NCI-H187 treated with DMSO at 0.1 percent for 48 hours (cell line): ENCODE measurements at places on chromosomes 11 and 22.

DNA sequence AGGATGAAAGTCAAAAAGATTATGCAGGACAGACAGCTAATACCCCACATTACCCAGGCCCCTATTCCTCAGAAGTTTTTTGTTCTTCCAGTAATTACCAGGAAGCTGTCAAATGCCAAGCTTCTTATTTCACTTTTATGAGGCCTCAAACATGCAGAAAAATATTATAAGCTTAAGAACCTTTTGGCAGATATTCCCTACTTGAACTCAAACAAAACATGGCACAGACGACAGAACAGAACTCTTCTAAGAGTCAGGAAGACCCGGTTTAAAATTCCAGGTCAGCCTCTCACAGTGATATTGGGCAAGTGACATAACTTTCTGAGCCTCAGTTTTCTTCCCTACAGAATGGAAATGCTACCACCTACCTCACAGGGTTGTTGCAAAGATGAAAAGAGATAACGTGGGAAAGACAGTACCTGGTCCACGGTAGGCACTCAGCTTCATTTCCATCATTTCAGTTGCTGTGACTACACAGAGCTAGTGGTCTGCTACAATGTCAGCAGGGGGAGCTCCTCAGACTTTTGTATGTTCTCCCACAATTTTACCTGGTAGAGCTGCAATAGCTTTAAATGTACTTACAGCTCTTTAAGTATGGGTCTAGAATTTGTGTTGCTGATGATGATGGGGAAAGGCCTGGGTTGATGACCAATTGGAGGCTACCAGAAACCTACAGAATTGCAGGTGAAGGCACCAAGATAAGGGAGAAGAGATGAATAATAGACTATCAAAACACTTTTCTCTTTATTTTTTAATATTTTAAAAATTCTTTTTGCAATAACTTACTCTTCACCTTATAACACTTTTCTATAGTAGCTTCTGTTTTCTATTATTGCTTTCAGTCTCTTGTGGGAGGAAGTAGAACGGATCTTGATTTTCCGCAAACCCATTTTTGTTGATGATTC is 98.3 kb upstream of the CHRM4 start:
- DNase-seq = no peak

DNA sequence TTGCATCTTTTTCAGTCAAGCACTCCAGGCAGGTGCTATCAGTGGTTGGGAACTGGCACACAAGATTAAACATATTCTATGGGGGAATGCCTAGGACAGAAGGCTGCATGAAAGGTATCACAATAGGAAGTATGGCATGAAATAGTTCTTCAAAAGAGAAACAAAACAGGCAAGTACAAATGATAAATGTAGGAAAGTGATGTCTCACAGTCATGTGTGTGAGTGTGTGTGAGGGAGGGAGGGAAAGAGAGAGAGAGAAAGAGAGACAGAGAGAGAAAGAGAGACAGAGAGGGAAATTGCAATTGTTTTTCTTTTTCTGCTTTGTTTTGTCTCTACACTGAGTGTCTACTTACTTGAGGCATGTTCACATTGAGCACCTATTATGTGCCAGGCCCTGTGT is 456.3 kb downstream of the MIAT start:
- no peak for DNase-seq

DNA sequence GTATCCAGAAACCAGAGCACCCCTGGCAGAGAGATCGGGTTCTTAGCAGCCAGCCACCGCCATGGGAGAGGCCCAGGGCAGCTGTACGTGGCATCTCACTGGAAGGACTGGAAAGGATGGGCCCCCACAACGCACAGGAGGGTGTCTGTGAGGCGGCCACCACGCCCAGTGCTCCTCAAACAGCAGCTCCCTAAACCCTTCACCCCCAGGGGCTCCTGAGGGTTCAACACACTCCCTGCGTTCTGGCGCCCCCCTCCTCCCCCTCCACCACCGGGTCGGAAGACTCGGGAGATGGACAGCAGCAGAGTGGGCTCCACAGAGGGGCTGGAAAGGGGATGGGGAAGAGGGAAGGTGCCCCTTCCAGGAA is 1.1 kb downstream of the MAPK12 start:
- DNase-seq = no peak

DNA sequence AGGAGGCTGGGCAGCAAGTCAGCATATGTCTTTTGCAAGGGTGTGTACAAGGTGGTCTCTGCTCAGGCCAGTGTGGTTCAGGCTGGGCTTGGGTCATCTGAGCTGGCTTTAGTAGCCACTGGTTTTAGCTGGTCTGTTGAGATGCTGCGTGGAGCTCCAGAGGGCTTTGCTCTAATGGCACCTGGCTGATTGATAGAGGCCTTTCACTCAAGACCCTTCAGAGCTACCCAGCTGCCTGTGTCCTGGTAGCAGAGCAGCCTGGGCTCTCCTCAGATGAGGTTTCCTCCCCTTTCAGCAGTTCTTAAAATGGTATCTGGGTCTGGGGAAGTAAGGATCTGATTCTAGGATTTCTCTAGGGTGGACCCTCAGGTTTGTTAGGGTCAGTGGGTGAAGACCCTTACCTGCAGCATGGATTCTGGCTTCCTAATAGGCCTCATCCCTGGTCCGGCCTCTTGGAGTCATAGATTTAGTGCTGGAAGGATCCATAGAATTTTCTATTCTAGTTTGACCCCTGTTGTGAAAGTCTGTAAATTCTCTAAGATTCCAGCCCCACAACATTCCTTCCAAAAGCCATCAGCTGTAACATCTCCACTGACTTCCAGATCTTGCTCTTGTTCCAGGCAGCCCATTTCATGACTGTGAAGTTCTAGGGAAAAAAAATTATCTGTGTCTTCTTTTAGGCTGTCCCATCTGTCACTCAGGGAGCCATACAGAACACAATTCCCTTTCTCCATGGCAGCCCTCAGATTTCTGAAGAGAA is 190.2 kb upstream of the ZBED5 start:
- DNase-seq = no peak

GRCh38 chr11:64722141-64723065 is 594 bp downstream of the NRXN2 start:
- no peak for DNase-seq

- DNase-seq = no peak
Measured at GRCh38 chr11:115269191-115269950, 234.8 kb downstream of the CADM1 start.

- DNase-seq = no peak
Measured at GRCh38 chr11:105389952-105390351, 219.9 kb upstream of the GRIA4 start.

DNA sequence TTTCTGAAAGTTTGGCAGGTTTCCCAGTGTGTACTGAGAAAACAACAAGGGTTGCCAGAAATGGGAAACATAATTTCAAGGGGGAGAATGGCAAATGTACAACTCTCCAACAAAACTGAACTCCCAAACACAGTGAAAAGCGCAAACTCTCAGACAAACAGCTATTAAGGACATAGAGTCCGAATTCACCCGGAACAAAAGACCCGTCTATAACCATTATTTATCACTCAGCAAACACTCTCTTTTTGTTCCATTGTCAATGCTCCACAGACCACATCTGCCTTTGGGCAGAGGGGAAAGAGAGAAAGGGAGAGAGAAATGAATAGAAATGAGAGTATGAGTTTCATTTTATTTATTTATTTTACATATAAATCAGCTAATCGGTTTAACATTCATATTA is 21.7 kb downstream of the KIRREL3 start:
- DNase-seq = peak; percentile 71
